HT1080 (cell line): ENCODE measurements at places on chromosomes 13 and 19. TPM values are rescaled to one million over a fixed set of nuclear protein-coding genes. Genes with fewer than 3 reads are reported as not detected.

- no peak for DNase-seq
These were observed 313.5 kb downstream of the SUCLA2 start for GRCh38 chr13:47687577-47687976.

DNA sequence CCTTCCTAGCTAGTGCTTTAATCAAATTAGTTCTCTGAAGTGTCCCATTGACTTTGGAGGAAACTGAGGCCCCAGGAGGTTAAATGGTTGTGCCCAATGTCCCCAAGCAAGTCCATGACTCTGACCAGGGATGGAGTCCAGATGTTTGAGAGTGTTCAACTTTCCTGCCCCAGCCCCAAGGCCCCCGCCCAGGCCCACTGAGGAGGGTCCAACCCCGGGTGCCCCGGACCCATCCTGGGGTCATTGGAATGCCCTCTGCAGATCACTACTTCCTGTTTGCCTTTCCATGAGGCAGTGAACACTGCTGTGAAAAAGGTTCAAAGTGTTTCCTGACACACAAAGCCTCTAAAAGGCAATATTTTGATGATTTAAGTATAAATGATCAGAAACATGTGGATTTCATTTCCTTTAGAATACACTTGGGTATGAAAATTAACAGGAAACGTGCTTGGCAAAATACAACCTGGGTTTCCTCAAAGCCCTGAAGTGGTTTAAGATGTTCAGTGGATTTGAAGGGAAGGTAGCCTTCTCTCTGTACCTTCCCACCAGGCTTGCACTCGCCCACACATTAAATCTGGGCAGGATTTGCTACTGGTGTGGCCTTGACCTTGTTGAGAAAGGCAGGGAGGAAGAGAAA, 335.7 kb downstream of the TSHZ3 start:
- no peak for DNase-seq

- DNase-seq: no peak
These were observed 2.7 kb upstream of the SERPINE3 start for GRCh38 chr13:51336746-51337145.

DNA sequence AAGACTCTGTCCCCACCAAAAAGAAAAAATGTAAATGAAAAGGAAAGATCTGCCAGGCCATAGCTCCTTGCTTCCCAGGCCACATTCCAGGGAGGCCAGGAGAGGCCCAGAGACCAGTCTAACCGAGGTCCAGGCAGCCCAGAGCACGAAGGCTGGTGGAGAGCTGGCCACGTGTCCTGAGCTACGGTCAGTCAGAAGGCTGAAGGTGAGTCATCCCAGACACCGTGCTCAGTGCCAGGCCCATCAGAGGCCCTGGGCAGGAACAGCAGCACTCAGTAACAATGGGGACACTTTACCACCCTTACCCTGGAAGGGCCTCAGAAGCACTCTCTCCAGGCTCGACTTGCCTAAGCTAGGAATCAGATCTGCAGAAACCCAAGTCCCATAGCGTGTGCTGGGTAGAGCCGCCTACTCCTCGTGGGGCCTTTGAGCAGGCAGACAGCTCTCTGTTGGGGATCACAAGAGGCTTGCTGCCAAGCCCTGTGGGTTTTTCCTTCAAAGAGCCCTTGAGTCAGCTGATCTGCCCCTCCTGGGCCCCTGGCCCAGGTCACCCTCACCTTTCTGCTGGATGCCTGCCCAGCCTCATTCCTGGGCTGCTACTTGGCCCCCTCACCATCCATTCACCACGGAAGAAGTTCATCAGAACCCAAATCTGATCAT, 11.6 kb upstream of the DNMT1 start:
- DNase-seq: peak; percentile 71

- peak; percentile 33 for DNase-seq
These were observed 435.6 kb downstream of the FOXO1 start for GRCh38 chr13:40230833-40231266.

DNA sequence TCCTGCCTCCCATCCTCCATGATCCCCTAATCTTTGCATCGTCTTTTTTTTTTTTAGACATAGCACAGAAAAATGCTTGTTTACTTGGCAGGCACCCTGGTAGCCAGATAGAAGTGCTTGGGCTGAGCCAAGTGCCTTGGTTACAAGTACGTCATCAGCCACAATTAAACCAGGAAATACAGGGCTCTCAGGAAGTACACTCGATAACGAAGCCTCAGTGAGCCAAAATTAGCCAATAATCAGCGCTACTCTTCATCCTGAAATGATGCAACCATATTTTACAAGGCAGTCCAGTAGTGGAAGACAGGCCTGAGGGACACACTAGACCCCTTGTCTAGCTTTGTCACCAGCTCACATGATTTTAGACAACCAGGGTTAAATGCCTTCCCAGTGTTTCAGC, 194.0 kb upstream of the NBEA start:
- peak; percentile 14 for DNase-seq

DNA sequence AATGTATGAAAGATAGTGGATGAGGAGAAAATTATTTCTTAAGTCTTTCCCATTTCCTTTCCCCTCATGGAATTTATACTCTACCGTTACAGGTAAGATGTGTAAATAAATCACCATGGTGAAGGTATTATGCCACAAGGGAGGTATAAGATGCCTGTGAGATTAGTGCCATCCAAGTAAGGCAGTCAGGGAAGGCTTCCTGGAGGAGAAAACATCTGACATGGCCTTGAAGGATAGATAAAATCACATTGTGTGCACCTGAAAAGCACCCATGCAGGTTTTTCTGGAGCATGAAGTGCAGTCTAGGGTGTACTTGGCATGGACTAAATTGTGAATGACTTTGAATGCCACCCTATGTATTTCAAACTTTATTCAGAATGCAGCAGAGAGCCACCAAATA, 15.3 kb downstream of the MBNL2 start:
- no peak for DNase-seq

The TNFSF13B gene
- total RNA-seq: 0.39 and 0.63 TPM in 2 replicates

The CAMSAP3 gene
- total RNA-seq: not detected in 2 replicates

The ZNF557 gene
- 8.2 and 8.5 TPM in 2 replicates for total RNA-seq

The SPACA4 gene
- not detected in 2 replicates for total RNA-seq
